GM12878 (cell line): ENCODE measurements at places on chromosomes 5 and 9. TPM values are rescaled to one million over a fixed set of nuclear protein-coding genes. Genes with fewer than 3 reads are reported as not detected.

DNA sequence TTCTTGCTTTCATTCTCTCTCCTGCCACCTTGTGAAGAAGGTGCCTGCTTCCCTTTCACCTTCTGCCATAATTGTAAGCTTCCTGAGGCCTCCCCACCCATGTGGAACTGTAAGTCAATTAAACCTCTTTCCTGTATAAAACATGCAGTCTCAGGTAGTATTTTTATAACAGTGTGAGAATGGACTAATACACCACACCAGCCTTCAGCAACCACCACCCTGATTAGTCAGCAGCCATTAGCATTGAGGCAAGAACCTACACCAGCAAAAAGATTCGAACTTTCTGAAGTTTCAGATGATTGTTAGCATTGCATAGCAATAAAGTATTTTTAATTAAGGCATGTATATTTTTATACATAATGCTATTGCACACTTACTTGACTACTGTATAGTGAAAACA lies 980.2 kb downstream of the EFNA5 start:
- no peaks in the 10 kb centered on the region for H3K36me3 ChIP-seq
- no peak overlapping the region for H3K4me3 ChIP-seq
- no peaks in the 10 kb centered on the region for H3K4me1 ChIP-seq
- H3K27ac ChIP-seq: no peak overlapping the region

- no peaks in the 10 kb centered on the region for H3K36me3 ChIP-seq
- H3K4me1 ChIP-seq: no peaks in the 10 kb centered on the region
- H3K27me3 ChIP-seq: peaks cover 2% of the 10 kb centered on the region
- DNase-seq: no peak
- no peak overlapping the region for H3K4me3 ChIP-seq
Observed at GRCh38 chr5:144121577-144121976, 48.9 kb downstream of the YIPF5 start.

DNA sequence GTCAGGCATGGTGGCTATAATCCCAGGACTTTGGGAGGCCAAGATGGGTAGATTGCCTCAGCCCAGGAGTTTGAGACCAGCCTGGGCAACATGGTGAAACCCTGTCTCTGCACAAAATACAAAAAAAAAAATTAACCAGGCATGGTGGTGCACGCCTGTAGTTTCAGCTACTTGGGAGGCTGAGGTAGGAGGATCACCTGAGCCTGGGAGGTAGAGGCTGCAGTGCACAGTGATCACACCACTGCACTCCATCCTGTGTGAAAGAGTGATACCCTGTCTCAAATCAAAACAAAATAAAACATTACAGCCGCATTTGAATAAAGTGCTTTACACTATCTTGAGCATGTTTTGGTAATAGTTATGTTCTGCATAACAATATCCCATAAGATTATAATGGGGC lies 74.0 kb downstream of the IQGAP2 start:
- no peak overlapping the region for H3K27ac ChIP-seq
- H3K36me3 ChIP-seq: no peaks in the 10 kb centered on the region
- no peaks in the 10 kb centered on the region for H3K4me1 ChIP-seq
- no peak overlapping the region for H3K4me3 ChIP-seq

- H3K4me3 ChIP-seq: no peak overlapping the region
- H3K4me1 ChIP-seq: peaks cover 5% of the 10 kb centered on the region
- no peaks in the 10 kb centered on the region for H3K36me3 ChIP-seq
Observed at GRCh38 chr5:78504704-78505677, 143.6 kb downstream of the LHFPL2 start.

- H3K4me3 ChIP-seq: no peak overlapping the region
- DNase-seq: no peak
- no peaks in the 10 kb centered on the region; the same call in 1 of the 2 replicates for H3K27me3 ChIP-seq
Observed at GRCh38 chr5:158126442-158127405, 267.8 kb upstream of the CLINT1 start.

DNA sequence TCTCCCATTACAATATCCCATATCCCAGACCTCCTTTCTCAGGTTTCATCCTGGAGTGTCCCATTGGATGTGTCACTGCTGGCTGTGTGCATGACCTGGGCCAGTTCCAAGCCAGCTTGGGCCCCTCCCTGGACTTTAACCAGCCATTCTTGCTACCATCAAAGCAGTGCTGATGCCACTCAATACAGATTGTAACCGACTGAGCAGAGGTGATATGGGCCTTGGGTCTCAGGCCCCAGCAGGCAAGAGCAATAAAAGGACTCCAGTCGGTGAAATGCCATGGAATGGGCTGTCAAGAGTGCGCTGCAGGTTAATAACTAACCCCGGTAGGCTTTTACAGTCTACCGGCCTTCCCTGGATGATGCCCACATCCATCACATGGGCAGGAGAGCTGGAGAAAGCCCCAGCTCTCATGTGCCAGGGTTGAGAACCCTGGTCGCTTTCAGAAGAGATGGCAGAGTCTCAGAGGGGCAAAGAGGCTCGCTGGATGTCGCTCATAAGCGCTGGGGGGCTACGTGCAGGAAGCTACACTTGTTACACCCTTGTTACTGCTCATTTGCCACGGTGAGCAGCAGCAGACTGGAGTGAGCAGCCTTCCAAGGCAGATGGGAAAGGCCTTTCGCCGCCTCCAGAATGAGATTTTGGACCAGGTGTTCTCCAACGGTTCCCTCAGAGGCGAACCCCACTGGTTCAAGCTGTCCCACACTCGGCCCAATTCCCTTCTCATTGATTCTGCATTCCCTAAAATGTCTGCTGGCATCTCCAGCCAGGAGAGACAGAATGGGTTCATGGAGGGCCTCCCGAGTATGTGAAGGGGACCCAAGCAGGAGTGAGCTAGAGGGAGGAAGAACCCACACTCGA lies 13.2 kb downstream of the EPB41L4B start:
- H3K4me1 ChIP-seq: no peaks in the 10 kb centered on the region
- no peak overlapping the region for H3K4me3 ChIP-seq
- DNase-seq: no peak
- no peaks in the 10 kb centered on the region for H3K36me3 ChIP-seq
- H3K27me3 ChIP-seq: peaks cover 3% of the 10 kb centered on the region; the same call in 1 of the 2 replicates
- H3K27ac ChIP-seq: no peak overlapping the region

GRCh38 chr9:84371737-84372136 lies 31.2 kb upstream of the SLC28A3 start:
- no peaks in the 10 kb centered on the region for H3K36me3 ChIP-seq
- H3K4me3 ChIP-seq: no peak overlapping the region
- H3K27ac ChIP-seq: no peak overlapping the region
- no peak for DNase-seq
- no peaks in the 10 kb centered on the region for H3K4me1 ChIP-seq
- H3K27me3 ChIP-seq: no peaks in the 10 kb centered on the region

GRCh38 chr5:131968396-131968954 lies 23.0 kb upstream of the MEIKIN start:
- no peaks in the 10 kb centered on the region for H3K36me3 ChIP-seq
- no peak overlapping the region for H3K4me3 ChIP-seq
- H3K27me3 ChIP-seq: no peaks in the 10 kb centered on the region; the same call in 1 of the 2 replicates

The C5orf34 gene
- 5.6 and 6.1 TPM in 2 replicates for total RNA-seq

The PCDHB2 gene
- 0.13 TPM in 1 of 2 replicates, not detected in the other for total RNA-seq

The MGAT1 gene
- total RNA-seq: 76.4 and 82.3 TPM in 2 replicates

The BAAT gene
- 0.16 and 0.26 TPM in 2 replicates for total RNA-seq
